Dermis blood vessel endothelial cell (primary cell): ENCODE measurements at places on chromosomes 6 and 20.
A peak's percentile ranks its signal among the peaks of the same experiment; 100 is the strongest.

DNA sequence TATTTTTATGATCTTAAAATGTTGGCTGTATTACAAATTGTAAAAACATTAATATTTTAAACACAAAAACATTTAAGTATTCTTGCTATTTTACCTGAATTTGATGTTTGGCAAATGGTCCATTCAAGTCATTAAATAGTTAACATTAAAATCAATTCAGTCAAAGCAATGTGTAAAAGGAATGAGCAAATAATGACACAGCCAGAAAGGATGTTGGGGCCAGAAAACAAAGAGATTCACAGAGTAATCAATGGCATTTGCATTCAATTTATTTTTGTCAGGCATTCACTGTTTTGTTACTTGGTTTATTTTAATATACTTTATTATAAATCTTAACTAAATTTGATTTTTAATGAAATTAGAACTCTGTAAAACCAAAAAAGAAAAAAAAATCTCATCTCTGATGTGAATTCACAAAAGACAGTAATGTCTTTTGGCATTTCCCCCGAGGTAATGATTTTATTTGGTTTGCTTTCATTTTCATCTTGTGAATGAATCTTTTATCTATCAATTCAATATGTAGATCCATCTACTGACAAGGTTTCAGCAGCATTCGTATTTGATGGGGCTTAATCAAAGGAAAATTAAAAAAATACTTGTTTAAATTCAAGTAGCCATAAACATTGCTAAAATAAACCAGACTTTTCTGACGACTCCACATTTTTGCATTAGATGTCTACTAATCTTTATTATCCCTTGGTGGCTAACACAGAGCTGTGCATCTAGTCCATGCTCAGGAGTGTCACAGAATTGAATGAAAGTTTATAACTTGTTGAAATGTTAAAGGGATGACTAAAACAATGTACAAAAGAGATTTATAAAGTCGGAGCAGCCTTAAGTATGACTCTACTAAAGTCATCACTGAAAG is 866.7 kb upstream of the GJE1 start:
- DNase-seq = peak; percentile 1

- DNase-seq = no peak
Measured at GRCh38 chr6:160041608-160042007, 72.7 kb downstream of the IGF2R start.

DNA sequence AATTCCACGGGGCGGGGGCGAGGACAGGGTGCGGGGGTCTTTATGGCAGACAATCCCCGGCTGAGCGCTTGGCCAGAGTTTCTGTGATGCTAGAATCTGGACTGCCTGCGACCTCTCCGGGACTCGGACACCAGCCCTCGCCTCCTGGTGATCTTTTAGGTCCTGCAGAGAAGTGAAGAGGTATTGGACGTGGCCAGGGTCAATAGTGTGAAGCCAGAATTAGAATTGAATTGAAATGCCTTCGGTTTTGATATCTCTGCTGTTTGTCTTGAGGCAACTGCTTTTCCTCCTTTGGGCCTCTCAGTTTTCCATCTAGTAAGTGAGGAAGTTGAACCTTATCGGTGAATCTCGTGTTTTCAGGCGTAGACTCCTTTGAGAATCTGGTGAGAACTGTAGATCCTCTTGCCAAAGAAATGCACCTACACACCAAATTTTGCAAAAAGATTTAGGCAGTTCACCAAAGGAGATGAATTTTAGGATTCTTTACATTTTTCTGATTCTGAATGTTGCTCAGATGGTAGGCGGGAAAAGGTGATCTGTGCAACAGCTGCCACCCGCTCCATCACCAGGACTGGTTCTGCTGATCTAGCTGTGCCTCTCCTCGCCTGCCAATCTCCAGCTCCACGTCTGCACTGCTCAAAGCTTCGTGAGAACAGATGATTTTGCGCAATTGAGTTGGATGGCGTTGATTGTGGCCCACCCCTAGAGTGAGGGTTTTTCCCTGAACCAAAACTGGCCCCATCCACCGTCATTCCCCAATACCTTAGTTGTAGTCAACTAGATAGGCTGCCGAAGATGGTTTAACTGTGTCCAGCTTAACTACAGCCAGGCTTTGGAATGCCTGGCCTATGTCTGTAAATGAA is 837 bp upstream of the OSER1 start:
- peak; percentile 47 for DNase-seq

DNA sequence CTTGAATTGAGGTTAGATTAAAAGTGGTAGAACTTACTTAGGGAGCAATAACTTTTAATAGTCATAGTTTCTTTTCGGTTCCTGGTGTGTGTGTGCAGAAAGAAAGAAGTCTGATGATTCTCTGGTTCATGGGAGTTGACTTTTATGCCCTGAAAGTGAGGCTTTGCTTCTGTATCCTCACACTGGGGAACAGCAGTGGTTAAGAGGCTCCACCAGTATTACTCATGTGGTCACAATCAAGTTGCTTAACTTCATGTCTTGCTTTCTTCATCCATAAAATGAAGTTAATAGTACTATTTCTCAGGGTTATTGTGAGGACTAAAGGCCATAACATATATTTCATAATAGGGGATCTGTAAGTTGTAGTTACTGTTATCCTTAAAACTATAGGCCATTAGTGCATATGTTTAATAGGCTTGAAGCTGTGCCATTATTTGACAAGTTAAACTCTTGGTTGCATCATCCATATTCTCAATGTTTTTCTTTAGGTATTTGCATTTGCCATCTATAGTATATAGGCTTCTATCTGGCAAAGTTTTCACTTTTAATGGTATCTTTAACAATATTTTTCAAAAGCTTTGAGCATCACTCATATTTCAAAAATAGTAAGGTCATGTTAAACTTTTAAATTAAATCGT is 262.4 kb downstream of the PLCB1 start:
- no peak for DNase-seq

DNA sequence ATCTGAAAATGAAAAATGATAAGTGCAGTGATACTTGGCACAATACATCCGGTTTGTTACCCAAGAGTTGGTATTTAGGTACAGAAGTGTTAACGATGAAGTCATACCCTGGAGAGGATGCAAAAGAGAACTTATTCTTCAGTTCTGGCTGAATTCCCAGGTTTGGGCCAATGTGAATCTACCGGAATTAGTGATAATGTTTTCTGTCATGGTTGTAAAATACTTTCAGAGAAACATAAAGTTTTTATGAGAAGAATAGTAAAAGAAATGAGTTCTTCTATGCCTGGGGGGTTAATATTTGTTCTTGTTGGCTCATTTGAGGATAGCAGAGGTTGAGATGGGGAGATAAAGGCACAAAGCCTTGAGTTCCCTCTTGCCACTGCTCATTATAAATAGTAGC is 509.9 kb upstream of the POU3F2 start:
- no peak for DNase-seq

GRCh38 chr6:33720998-33721397 is 9.5 kb upstream of the UQCC2 start:
- no peak for DNase-seq

DNA sequence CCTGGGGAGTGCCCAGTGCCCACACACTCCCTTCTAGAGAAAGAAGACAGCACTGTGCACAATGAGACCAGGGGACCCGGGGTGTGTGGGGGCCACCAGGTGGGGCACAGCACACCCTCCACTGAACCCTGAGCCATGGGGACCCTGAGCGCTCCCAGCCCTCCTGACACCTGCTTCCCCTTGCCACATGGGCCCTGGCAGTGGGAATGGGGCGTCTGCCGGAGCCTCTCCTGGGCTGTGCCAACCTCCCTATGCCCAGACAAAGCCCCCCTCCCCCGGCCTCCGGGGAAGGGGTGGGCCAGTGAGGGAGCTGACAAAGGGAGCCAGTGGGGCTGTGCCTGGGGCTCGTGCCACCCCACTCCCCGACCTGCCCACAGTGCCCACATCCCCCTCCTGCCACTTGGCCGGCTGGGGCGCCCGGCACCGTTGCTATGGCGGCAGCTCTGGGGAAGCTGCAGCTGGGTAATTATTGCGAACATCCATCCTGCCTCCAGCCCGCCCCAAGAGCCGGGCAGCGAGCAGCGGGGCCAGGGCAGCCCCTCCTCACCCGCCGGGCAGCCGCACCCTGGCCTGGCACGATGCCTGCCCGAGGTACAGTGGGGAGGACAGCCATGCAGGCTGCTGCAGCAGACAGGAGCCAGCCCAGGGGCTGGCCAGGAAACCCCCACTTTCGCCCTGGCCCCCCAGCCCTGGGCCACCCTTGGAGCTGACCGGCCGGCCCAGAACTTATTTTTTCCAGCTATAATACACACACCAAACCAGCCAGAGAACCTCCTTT is 41.9 kb upstream of the NOL4L start:
- DNase-seq = no peak

- DNase-seq = peak; percentile 72
Measured at GRCh38 chr6:100479179-100480035, 14.7 kb upstream of the SIM1 start.

DNA sequence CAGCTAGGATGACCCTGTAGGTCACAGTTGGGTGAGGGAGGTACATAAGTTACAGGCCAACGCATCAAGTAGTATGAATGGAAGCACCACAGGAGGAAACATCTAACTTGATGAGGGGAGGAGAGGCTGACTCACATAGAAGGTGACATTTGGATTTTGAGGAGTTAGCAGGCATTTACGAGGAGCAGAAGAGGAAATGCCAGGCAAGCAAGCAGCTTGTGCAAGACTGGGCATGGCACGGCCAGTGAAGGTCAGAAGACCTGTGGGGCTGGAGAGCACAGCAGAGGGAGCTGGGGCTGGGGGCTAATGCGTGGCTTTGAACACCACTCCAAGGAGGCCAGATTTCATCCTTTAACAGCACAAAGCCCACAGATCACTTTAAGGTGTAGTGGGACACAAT is 37.8 kb downstream of the MUC22 start:
- DNase-seq = no peak

- DNase-seq = peak; percentile 74
Measured at GRCh38 chr6:45436544-45437438, 59.1 kb upstream of the SUPT3H start.
